ENCODE measurements at places on chromosomes 11 and 22.

- DNase-seq = no peak
These were observed 104.6 kb downstream of the SIK3 start for GRCh38 chr11:116993599-116993998.

DNA sequence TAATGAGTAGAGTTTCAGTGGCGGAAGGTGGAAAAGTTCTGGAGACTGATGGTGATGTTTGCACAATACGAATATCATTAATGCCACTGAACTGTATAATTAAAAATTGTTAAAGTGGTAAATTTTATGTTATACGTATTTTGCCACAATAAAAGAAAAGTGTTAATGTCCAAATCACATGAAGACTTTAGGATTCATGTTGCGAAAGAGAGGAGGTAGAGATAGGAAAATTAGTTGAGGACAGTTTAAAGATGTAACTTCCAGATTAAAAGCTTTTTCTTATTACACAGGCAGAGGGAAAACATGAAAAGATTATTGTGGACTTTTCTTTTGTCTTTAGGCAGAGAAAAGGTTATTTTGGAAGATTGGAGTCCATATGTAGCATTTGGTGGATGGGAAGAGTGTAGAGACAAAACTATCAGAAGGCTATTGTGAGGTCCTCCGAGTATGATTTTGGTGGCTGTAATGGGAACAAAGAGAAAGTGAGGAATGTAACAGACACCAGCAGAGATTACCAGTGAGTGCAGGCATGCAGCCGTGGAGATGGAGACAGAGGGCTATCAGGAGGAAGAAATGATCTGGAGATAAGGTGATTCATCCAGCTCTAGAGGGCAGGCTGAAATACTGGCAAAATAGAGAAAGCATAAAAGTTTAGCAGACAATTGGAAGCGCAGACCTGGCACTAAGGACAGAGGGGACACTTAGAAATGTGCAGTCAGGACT is 12.5 kb downstream of the VPS26B start:
- DNase-seq = no peak

GRCh38 chr11:47987310-47987709 is 7.0 kb downstream of the PTPRJ start:
- DNase-seq = no peak

GRCh38 chr22:44369916-44370801 is 57.4 kb upstream of the SHISAL1 start:
- DNase-seq = no peak

- no peak for DNase-seq
These were observed 15.1 kb upstream of the BLID start for GRCh38 chr11:122131126-122131525.

- DNase-seq = no peak
These were observed 77.7 kb downstream of the TRIM44 start for GRCh38 chr11:35740061-35740799.

GRCh38 chr11:28447226-28447625 is 339.0 kb downstream of the METTL15 start:
- no peak for DNase-seq

DNA sequence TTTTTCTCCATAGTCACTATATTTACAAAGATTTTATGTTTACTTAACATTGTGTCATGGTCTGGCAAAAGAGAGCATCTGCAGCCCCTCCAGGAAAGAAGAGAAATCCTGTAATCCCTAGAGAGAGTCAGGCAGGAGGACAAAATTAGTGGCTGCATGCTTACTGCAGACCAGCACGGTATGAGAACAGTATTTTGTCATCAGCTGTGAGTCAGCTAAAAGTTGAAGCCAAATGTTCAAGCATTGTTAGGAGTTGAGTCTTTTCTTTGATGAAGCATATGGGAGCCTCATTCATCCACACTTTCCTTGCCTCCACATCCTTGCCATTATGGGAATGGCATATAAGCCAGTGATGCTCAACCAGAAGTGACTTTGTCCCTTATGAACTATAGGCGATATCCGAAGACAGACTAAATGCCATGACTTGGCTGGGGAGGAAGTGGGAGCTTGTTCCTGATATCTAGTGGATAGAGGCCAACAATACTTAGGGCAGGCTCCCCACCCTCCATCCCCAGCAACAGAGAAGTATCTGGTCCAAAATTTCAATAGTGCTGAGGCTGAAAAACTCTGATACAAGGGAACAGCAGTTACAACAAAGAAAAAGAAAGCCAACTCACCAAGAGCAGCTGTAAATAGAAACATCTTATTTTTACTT is 112.0 kb upstream of the OR5AK2 start:
- no peak for DNase-seq

- DNase-seq = no peak
These were observed 71.2 kb downstream of the FBXO7 start for GRCh38 chr22:32545801-32546200.

DNA sequence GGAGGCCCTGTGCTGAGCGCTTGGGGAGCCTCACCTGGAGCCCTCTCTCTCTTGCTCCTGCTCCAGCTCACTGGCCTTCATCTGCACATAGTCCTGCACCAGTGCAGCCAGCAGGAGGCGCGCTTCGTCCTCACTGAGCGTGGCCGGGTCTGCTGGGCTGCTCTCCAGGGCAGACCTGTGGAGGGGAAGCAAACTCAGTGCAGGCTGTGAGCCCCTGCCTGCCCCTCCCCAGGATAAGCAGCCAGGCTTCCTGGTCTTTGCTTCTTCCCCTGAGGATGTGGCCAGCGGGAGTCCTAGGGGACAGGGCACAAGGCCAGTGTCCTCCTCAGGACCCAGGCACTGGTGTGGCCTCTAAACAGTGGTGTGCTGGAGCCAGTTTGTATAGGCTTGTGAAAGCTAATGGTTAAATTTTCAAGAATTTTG is 2.2 kb downstream of the CALCA start:
- no peak for DNase-seq

GRCh38 chr11:110431051-110431672 is 1.4 kb downstream of the FDX1 start:
- no peak for DNase-seq

- no peak for DNase-seq
These were observed 9.1 kb downstream of the CTSF start for GRCh38 chr11:66559142-66559865.

DNA sequence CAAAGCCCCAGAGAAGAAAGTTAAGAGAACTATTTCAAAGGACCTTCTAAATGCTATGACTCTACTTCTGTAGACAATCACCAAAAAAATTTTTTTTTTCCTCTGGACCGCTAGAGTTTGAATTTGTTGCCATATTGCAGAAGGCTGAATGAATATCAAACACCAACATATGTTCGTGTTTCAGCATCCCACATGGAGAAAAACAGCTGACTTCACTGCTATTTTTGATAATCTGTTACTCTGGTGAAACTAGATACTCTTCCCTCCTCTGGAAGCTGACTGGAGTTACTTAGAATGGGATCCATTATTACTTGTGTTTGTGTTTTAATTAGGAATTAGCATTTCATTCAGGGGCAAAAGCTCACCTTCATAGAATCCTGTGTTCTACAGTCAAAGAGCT is 447.0 kb downstream of the AASDHPPT start:
- no peak for DNase-seq

DNA sequence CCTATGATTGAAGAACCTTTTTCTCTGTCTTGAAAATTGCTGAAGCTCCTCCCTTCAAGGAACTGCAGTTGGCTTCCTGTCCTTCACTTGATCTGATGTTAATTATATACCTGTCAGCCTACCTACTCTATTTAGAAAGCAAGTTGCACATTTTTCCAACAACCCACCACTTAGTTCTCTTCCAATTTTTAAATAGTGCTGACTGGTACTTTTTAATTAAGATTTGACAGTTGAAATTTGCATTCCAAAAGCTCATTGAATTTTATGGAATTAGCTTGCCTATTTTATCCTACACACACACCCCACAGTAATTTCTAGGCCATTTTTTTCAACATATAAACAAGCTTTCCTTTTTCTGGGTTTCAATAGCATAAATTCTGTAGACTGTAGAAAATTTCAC is 820.3 kb upstream of the FAT3 start:
- DNase-seq = no peak

- no peak for DNase-seq
These were observed 838 bp downstream of the BCL9L start for GRCh38 chr11:118924591-118925585.

DNA sequence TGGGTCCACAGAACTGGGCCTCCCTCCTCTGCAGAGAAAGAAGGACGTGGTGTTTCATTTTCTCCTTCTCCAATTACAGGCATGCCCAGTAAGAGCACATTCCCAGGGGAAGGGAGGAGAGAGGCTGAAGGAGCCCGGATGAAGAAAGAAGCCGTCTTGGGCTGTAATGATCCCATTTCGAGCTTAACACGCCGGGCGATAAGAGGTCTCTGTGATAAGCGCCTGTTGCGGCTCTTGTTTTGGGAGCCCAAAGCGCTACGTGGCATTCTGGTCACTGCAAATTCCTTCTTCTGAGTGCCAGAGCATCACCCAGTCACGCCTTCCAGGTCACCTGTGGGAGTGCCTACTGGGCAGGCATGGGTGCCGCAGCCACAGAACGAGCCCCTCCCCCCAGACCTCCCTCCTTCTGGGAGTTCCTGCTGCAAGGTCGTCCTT is 57.5 kb downstream of the ANO1 start:
- DNase-seq = no peak

GRCh38 chr22:22880645-22881044 is 7.0 kb upstream of the IGLL5 start:
- DNase-seq = no peak

DNA sequence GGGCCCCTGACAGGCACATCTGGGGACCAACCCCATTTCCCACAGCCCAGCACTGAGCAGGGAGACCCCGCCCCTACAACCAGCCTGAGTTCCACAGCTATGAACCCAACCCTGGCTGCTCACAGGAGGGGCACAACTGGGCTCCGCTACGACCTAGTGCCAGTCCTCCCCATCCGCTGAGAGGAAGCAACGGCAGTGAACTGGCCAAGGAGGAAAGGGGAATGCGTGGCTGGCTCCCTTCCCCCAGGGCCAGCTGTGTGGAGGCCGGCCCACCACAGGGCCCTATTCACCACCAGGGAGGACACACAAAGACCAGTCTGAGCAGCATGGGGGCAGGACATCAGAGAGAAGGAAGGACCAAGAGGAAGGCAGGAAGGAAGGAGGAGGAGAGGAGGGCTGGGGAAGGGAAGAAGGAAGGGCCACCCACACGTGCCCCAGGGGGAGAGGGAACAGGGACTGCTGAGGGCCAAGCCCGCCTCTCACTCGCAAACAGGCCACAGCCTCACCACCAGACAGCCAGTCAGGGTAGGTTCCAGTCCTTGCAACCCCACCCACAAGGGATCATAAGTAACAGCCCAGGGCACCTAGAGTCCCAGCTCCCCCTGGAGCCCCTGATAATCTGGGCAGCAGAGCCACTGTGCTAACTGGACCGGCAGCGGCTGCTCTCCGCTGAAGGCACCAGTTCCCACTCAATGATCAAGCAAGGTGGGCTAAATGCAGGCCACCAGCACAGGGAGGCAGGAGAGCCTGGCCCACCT is 8.5 kb upstream of the GAL3ST1 start:
- DNase-seq = no peak

GRCh38 chr22:22930222-22930497 is 42.5 kb downstream of the IGLL5 start:
- DNase-seq = no peak

GRCh38 chr22:29152954-29153719 is 52.6 kb upstream of the EMID1 start:
- no peak for DNase-seq

DNA sequence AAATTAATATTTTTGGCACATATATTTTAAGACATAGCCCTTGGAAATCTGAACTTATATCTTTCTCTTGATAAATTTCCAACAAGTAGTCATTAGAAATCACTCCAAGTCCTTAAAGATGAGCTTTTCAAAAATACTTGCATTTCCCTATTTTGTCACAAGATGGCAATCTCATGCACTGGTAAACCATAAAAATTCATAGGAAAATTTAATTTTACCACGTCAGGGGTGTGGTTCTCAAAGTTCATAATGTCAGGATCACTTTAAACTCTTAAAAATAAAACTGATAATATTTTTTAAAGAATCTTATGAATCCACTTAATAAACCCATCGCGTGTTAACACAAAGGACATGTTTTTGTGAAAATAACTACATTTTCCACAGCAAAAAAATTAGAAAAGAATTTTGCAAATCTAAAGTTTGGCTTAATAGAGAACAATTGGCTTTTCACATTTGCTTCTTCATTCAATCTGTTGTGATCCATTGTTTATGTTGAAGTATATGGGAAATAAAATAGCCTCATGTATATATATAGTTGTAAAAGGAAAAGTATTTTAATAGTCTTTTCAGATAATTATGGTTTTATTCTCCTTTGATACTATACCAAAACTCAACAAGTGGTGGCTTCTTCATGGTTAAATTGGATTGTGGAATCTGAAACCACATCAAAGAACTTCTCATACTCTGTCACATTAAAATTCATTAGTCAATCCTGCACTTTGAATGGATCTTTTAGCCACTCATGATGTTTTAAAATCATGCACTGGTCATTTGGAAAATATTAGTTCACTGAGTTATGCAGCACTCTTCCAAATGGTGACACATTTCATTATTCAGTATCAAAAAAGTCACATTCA is 169.1 kb downstream of the CADM1 start:
- no peak for DNase-seq

- no peak for DNase-seq
These were observed 193.4 kb upstream of the KIRREL3 start for GRCh38 chr11:127193950-127194349.

DNA sequence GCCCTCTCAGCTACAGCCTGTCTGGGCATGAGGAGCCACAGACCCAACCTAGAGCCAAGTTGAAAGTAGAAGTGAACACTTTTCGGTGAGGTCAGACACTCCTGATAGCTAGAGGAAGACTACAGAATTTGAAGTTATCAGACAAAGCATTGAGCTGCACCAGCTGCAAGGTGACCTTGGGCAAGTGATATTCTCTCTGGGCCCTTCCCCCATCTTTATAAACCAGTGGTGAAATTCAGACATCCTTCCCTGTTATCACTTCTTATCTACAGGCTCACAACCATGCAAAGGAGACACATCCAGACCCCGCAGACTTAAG is 8.0 kb upstream of the PMM1 start:
- DNase-seq = no peak

DNA sequence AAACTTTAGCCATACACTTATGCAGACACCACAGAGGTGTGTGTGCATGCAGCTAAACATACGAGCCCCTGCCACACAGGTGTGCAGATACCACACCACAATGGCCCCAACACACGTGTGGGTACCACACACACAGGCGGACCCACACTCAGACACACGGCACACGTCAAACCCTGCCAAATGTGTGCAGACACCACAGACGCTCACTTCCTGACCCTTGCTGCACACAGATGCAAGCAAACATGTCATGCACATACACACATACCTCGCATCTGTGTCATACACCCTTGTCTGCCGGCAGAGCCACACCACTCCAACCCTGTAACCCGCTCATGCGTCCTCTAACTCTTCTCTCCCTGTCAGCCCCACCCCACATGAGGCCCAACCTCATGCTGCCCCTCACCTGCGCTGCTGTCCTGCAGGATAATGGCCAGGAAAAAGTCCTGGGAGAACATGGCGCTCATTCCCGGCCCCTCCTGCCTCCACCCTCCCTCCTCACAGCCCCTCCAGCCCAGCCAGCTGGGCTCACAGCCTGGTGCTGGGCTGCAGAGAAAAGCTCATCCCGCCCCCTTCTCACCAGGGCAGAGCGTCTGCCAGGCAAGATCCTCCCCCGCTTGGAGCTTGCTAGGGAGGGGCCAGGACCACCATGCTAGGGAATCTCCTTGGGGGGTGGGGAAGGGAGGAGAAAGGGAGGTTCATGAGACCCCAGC is 14.2 kb downstream of the SMPD1 start:
- DNase-seq = no peak

GRCh38 chr11:47317064-47317828 is 35.3 kb downstream of the MYBPC3 start:
- no peak for DNase-seq
